ENCODE measurements at places on chromosomes 6 and 20. TPM values are rescaled to one million over a fixed set of nuclear protein-coding genes. Genes with fewer than 3 reads are reported as not detected.
A peak's percentile ranks its signal among the peaks of the same experiment; 100 is the strongest.

GRCh38 chr6:17064975-17065374 is 36.9 kb upstream of the STMND1 start:
- DNase-seq = no peak
- H3K27me3 ChIP-seq = no peaks in the 10 kb centered on the region
- H3K4me1 ChIP-seq = no peaks in the 10 kb centered on the region

GRCh38 chr20:43102394-43102793 is 87.3 kb downstream of the PTPRT start:
- H3K4me3 ChIP-seq = no peak overlapping the region
- H3K36me3 ChIP-seq = no peaks in the 10 kb centered on the region
- no peak overlapping the region for H3K27ac ChIP-seq
- no peak for DNase-seq

Gene BCAS1
- 51.5 TPM for total RNA-seq

Gene HDGFL1
- not detected for total RNA-seq

DNA sequence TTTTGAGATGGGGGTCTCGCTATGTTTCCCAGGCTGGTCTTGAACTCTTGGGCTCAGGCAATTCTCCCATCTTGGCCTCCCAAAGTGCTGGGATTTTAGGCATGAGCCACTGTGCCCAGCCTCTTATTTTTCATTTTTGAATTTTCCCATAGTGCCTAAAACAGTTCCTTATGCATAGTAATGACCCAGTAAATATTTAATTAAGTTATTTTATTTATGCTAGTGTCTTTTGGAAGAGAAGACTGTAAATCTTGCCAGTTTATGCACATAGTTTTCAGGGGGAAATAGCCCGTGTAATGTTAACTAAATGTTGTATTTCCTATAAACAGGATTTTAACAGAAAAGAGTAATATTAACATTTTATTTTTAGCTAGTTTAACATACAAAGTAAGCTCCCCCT is 60.3 kb downstream of the AFG1L start:
- H3K4me3 ChIP-seq = no peak overlapping the region
- H3K27me3 ChIP-seq = no peaks in the 10 kb centered on the region
- H3K4me1 ChIP-seq = no peaks in the 10 kb centered on the region
- no peak overlapping the region for H3K27ac ChIP-seq
- H3K36me3 ChIP-seq = no peaks in the 10 kb centered on the region
- no peak for DNase-seq

DNA sequence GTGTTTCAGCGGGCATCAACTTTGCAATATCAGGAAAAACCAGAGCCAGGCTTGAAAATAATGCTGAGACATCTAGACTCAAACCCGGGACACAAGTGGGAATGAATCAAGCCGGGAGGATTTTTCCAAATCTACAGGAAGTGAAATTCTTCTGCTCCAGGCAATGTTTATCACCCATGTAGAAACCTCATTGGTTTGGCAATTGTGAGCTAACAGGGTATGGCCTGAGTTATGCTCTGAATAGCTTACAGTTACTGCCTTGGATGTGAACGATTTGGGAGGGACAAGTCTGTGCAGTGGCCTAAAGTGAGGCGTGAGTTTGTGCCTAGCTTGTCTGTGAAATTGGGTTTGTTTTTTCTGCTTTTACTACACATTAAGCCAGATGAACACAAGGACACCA is 87.4 kb downstream of the PCSK2 start:
- no peaks in the 10 kb centered on the region for H3K27me3 ChIP-seq
- no peak for DNase-seq
- no peaks in the 10 kb centered on the region for H3K36me3 ChIP-seq
- no peak overlapping the region for H3K4me3 ChIP-seq
- no peak overlapping the region for H3K27ac ChIP-seq
- H3K4me1 ChIP-seq = no peaks in the 10 kb centered on the region

DNA sequence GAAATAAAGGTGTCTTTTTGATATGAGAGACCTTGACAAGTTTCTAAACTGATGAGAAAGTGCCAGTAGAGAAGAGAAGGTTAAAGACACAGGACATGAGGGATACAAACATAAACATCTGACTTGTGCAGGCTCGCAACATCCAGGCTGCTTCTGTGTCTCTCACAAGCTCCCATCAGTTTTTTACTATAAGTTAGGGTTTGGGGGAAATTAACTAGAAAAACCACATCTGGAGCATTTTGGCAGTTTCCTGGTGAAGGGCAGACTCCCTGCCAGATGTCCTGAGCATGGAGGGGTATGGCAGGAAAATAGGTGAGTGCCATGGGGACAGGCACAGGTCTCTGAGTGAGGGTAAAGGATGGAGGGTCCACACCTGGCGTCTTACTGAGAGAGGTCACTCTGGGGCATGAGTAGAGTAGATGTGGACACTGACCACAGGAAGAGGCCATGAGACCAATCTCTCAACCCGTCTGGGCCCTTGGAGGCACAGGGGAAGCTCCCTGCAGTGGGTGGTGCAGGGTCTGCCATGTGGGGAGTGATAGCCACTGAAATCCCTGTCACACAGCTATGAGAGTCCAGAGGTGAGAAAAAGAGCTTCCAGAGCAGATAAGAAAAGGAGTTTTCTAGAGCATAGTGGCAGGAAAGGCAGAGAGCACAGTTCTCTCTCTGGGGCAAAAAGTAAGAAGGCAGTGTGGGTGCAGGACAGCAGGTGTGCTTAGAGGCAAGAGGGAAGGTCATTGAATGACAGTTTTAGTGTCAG is 193.3 kb upstream of the SYNDIG1 start:
- no peak for DNase-seq
- H3K36me3 ChIP-seq = no peaks in the 10 kb centered on the region
- no peak overlapping the region for H3K27ac ChIP-seq
- no peaks in the 10 kb centered on the region for H3K27me3 ChIP-seq
- H3K4me1 ChIP-seq = no peaks in the 10 kb centered on the region

DNA sequence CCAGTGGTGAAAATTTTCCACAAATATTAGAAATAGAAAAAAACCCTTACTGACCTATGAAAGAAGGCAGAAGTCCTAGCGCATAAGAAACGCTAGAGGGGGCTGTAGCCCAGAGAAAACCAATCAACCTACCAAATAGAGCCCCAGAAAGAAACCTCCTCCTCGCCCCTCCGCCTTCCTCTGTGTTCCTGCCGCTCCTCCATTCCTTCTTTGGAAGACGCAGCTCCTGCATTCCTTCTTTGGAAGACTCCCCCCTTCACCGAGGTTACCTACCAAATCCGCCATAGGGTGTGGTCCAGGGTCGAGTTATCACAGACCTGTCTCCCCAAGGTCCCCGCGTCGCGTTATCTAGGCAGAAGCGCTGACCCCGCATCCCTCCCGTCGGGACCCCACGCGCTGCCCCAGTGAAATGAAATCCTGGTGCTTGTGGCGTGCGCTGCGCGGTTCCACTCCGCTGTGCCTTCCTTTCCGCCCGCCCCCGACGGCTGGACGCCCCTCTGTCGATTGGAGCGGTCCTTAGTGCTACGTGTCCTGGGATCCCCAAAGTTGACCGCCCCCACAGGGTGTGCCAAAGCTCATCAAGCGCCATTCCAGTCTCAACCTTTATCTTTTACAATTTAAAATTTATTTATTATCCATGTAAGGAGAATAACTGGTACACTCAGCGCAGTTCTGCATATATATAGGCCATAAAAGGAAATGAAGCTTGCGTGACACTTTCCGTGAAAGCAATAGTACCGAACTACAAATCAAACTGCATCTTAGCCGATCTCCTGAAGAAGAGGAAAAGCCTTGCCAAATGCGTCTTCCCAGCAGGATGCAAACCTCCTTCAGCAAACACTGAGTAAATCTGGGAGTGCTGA is 13.0 kb downstream of the RPP21 start:
- DNase-seq = no peak
- H3K36me3 ChIP-seq = no peaks in the 10 kb centered on the region
- peak overlapping the region; percentile 38 for H3K4me3 ChIP-seq
- H3K27me3 ChIP-seq = no peaks in the 10 kb centered on the region

DNA sequence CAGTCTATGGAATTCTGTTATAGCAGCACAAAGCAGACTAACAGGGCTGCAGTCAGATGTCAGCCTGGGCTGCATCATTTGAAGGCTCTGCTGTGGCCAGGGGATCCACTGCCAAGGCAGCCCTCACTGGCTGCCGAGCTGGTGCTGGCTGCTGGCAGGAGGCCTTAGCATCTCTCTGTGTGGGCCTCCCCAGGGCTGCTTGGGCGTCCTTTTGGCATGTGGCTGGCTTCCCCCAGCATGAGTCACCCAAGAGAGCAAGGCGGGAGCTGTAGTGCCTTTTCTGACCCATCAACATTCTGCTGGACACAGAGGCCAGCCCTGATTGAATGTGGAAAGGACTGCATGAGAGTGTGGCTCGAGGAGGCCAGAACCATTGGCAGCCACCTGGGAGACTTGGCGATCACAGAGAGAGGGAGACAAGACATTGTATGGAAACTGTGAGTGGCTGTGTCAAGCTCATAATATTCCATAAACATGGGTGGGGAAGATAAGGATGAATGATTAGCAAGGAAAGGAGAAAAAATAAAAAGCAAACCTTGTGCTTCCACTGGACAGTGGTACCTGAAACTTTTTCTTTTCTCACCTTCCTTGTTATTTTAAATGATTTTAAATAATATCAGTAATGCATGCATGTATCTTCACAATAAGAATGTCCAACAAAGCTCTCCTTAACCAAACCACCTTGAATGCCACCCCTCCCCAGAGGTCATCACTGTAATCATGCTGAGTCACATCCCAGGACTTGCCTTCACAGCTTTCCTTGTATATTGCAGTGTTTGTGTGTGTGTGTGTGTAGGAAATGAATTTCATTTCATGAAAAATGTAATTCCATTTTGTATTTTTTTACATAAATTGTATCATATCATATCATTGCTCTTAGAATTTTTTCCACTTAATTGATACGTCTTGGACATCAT is 55.0 kb upstream of the VSX1 start:
- DNase-seq = no peak
- H3K27me3 ChIP-seq = no peaks in the 10 kb centered on the region
- H3K36me3 ChIP-seq = no peaks in the 10 kb centered on the region
- no peaks in the 10 kb centered on the region for H3K4me1 ChIP-seq
- H3K4me3 ChIP-seq = no peak overlapping the region

Gene ARMH2
- total RNA-seq = not detected

Gene PRR18
- total RNA-seq = not detected

DNA sequence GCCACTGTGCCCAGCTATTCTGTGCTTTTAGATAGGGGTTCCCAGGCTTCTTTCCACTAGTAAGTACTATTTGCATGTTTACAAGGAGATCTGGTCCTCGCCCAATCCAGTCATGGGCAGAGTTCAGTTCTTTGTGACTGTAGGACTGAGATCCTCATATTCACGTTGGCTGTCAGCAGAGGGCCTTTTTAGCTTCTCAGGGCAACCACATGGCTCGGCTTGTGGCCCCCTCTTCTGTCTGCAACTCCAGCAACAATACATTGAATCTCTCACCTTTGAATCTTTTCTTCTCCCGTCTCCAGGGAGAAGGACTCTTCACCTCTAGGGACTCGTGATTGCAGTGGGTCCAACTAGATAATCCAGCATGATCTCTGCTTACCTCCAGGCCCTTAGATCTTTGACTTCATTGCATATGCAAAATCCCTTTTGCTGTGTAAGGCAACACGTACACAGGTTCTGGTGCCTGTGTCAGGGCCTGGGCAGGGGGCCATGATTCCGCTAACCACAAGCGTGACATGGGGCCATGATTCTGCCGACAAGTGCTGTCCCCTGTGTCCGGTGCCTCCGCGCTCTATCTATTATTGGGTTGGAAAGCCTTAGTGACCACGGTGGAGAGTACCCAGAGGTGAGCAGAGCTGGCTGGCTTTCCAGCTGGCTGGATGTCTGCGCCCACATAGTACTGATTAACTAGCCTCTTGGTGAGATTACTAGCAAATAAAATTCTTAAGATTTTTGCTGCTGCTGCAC is 5.1 kb downstream of the CCR6 start:
- H3K4me3 ChIP-seq = no peak overlapping the region
- peak overlapping the region; percentile 15 for H3K27ac ChIP-seq
- DNase-seq = no peak
- H3K4me1 ChIP-seq = no peaks in the 10 kb centered on the region
- H3K27me3 ChIP-seq = no peaks in the 10 kb centered on the region
- no peaks in the 10 kb centered on the region for H3K36me3 ChIP-seq

- no peaks in the 10 kb centered on the region for H3K4me1 ChIP-seq
- peak within 1 kb of the TSS; percentile 67 for H3K4me3 ChIP-seq
- no peaks in the 10 kb centered on the region for H3K36me3 ChIP-seq
- peak within 1 kb of the TSS; percentile 19 for H3K27ac ChIP-seq
- H3K27me3 ChIP-seq = no peaks in the 10 kb centered on the region
These were observed at the start of gene ZNF334 for GRCh38 chr20:46512943-46513844. ZNF334 (minus strand) TSS chr20:46513559; CDS start chr20:46512102, 1,457 bp downstream.

DNA sequence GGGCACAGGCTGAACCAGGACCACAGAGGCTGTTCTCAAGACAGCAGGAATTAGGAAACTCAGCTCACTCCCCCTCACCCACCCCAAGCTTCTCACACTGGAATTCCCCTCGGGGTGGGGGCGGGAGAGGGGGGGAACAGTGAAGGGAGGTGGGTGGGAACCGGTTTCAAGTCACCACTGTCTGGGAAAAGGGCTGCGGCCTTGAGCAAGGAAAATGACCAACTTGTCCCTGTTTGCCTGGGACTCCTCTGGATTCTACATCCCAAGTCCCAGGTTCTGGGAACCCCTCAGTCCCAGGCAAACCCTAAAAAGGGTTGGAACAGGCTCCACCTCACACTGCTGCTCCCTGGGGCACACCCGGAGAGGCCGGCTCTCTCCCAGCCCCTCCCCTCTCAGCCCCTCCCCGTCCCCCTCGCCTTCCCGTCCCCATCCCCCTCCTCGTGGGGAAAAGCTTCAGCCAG is 230.7 kb downstream of the TFAP2C start:
- DNase-seq = no peak
- H3K27me3 ChIP-seq = no peaks in the 10 kb centered on the region
- no peaks in the 10 kb centered on the region for H3K36me3 ChIP-seq
- H3K4me1 ChIP-seq = no peaks in the 10 kb centered on the region
- no peak overlapping the region for H3K4me3 ChIP-seq

GRCh38 chr20:23226612-23227265 is 123.9 kb upstream of the NXT1 start:
- DNase-seq = no peak
- no peaks in the 10 kb centered on the region for H3K27me3 ChIP-seq
- H3K4me1 ChIP-seq = no peaks in the 10 kb centered on the region
- no peak overlapping the region for H3K4me3 ChIP-seq
- H3K36me3 ChIP-seq = no peaks in the 10 kb centered on the region
- peak overlapping the region; percentile 68 for H3K27ac ChIP-seq

Gene SLC13A3
- not detected for total RNA-seq

- no peaks in the 10 kb centered on the region for H3K4me1 ChIP-seq
- DNase-seq = no peak
- no peak overlapping the region for H3K4me3 ChIP-seq
- H3K27ac ChIP-seq = no peak overlapping the region
- no peaks in the 10 kb centered on the region for H3K27me3 ChIP-seq
- no peaks in the 10 kb centered on the region for H3K36me3 ChIP-seq
These were observed 30.1 kb downstream of the PRPH2 start for GRCh38 chr6:42692137-42692911.

DNA sequence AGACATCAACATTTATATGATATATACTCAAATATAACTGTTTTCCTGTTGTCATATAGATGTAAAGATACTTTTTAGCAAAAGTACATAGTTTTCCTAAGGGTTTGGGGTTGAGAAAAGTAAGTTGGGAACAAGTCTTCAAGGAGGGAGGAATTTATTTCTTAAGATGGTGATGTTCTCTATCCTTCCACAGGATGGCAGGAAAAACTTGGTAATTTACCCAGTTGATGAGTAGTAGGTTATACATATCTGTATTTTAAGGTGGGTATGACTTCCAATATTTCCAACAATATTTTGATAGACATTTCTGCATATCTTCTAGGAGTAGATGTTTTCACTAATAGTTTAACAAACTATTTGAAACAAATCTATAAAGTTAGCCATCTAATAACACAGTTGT is 254.4 kb downstream of the RIMS1 start:
- H3K4me3 ChIP-seq = no peak overlapping the region
- H3K4me1 ChIP-seq = no peaks in the 10 kb centered on the region
- no peak overlapping the region for H3K27ac ChIP-seq
- no peaks in the 10 kb centered on the region for H3K27me3 ChIP-seq
- DNase-seq = no peak

Gene EEF1A2
- 3.2 TPM for total RNA-seq

Gene ZNF341
- total RNA-seq = 4.1 TPM

All from Peyer's patch (tissue), 4 donors.